Tibial nerve (tissue), 4 donors: ENCODE measurements at places on chromosomes 13 and 19.

DNA sequence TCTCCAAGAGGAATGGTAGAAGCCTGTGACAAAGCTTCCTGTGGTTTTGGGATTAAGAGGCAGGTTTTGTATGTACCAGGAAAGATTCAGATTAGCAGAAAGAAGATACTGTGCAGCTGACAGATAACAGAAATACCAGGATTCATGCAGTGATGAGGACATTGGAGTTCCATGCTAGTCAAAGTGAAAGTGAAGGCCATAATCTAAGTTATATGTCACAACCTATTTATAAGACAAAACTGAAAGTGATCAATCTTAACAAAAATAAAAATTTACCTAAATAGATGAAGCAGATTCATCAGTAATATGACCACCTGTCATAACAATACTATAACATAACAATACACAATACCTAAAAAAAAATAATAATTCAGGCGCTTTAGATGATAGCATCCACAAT lies 1305.2 kb upstream of the PCDH9 start:
- no peak for DNase-seq

DNA sequence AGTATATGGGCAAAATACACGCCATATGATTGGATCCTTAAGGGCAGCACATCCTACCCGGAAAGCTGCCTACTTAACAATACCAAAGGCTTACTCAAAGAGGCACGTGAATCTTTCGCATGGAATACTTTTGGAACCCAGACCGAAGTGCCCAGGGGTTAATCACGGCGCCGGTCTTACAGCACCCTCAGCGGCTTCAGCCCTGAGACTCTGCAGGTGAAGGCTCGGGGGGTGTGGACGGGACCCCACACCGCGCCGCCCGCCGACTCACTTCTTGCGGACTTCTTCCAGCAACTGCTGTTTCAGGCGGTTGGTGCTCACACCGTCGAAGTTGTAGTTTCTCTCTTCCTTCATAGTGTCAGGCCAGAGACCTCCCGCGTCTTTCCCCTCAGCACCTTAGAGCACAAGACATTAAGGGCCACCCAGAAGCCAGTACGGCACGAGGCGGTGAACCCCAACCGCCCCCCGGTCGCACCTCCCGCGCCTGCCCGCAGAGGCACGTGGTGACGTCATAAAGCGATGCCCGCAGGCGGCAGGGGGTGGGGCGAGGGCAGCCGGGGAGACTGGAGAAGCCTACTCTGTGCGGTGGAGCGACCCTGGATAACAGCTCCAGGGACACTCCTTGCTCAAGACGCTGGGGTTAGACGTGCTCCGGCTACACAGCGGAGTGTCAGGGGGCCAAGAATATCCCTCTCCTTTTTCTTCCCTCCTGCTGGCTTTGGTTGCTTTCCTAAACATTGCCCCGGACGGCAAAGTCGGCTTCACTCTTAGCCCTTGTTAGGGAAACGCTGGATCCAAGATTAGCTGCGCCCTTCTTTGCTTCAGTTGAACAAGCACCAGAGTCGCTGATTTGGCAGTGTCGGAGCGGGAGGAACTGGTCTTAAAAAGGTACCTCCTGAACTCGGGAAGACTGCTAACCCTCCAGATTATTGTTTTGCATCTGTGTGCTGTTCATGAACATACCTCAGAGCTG lies at the start of gene CCDC169:
Gene CCDC169 (minus strand): TSS at position 449 of the 973 bp plus-strand sequence. CDS start 95 bp downstream, at position 354.
- DNase-seq, result peak; percentile 41

- DNase-seq, result peak; percentile 40
Observed at GRCh38 chr19:48249502-48250014, 6.2 kb downstream of the CARD8 start.

GRCh38 chr19:1063030-1063908 lies 3.7 kb upstream of the ARHGAP45 start:
- no peak for DNase-seq

- DNase-seq, result no peak
Observed at GRCh38 chr19:8519388-8519787, 5.4 kb upstream of the ZNF414 start.

DNA sequence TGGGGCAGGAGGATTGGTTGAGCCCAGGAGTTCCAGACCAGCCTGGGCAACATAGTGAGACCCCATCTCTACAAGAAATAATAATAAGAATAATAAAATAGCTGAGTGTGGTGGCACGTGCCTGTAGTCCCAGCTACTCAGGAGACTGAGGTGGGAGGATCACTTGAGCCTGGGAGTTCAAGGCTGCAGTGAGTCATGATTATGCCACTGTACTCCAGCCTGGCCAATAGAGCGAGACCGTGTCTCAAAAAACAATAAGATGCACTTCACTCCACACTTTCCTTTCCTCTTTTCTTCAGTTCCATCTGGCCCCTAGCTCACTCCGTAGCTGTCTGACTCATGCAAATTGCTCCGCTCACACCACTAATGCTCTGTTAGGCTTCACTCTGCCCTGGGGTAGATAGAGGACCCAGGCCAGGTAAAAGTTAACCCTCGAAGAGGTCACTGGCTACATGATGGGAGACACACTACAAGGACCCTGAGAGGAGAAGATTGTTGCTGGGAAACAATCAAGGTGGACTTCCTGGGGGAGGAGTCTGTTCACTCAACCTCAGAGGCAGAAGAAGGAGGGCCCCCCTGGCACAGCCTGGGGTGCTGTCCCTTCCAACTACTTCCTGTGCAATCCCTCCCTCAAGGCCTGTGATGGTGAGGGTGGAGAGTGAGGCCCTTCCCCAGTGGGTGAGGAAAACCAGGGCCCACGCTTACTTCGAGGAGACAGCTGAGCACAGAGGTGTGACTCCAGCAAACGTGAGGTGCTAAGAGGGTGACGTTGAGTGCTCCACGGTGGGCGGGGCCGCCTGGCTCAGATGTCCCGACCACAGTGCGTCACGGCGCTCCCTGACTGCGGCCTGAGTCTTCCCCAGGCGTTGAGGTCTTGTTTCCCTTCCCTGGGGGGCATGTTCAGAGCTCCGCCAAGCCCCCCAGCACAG lies 8.8 kb upstream of the TNFSF9 start:
- no peak for DNase-seq

DNA sequence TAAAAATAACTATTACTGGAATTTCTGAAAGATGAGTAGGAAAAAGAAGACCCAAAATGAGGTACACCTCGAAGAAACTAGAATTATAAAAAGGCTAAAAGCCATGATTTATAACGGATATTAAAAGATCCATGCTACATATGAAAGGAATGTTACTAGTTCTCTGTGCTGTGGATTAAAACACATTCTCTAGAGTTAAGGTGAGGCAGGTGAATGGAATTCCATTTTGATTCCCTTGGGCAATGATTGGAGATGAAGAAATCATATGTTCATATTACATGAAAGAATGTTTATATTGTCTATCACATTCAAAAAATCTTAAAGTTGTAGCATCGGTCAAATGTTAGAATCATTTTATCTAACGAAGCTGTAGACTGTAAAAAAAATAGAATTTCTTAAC lies 783.7 kb downstream of the PCDH9 start:
- no peak for DNase-seq

DNA sequence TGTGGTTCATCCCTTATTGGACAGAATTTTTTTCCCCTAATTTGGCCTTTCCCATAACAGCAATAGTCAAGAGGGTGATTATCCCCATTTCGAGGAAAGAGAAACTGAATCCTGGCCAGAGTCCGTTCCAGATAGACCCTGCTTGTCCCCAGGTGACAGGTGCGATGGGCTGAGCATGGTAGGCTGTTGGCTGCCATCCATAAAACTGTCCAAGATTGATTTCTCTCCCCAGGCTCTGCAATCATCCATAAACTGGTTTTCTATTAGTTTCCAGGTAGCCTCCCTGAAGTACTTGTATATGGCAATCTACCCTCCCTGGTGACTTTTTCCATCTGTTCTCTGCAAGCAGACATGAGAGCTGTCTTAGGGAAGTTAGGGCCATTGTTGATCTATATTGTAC lies 25.4 kb downstream of the SERP2 start:
- no peak for DNase-seq

- no peak for DNase-seq
Observed at GRCh38 chr13:99813336-99814095, 158.1 kb downstream of the ZIC5 start.

DNA sequence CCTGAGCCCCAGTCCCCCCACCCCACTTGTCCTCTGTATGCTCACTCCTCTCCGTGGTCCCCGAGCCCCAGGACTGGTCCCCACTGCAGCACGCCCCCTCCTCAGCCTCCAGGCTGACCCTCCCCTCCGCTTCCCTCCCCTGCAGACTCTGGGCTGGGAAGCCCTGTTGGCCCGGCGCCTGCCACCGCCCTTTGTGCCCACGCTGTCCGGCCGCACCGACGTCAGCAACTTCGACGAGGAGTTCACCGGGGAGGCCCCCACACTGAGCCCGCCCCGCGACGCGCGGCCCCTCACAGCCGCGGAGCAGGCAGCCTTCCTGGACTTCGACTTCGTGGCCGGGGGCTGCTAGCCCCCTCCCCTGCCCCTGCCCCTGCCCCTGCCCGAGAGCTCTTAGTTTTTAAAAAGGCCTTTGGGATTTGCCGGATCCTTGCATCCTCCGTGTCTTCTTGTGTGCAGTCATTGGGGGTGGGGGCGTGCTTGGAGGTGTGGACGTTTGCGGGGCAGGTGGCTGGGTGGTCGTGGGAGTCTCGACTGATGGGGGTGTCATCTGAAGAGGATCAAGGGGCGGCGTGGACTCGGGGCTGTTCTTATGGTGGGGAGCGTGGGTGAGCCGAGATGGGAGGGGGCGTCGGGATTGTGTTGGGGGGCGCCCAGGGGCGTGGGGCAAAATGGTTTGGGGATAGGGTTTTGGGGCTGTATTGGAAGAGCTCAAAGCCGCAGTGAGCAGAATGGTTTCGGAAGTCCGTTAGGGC lies 3.5 kb downstream of the PTGER1 start:
- DNase-seq, result no peak

GRCh38 chr19:28493884-28494283 lies 719.1 kb downstream of the UQCRFS1 start:
- DNase-seq, result no peak

DNA sequence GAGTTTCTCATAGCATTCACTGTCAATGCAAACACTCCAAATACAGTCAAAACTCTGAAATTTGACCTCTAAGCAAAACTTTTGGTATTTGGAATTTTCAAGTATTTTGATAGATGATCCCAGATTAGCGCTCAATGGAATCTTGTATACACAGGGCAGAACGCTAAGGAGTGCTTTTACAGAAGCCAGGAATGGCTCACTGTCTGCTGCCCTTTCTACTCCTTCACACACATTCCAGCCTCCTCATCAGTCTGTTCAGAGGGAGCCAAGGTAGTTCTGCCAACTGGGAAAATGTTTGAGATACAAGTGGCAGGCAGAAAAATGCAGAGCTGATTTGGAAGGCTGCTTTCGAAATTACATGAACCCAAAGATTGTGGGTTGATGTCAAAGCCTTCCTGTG lies 4.4 kb upstream of the STARD13 start:
- DNase-seq, result no peak

DNA sequence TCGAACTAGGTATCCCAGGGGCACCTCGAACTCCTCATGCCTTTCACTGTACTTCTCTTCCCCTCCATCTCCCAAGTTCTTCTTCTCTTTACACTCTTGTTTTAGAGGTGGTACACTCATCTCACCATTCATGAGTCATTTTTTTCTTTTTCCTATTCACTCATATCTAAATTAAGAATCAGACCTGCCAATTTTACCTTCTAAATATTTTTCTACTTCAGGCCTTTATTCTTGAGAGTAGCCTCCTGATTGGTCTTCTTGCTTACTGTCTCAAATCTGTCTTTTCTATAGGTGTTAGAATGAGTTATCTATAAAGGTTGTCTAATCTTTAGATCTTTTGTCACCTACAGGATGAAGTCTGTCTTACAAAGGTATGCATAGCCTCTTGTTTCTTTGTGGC lies 20.7 kb downstream of the TDRD3 start:
- DNase-seq, result no peak
